ENCODE measurements at places on chromosomes 2 and 18.

GRCh38 chr2:105144941-105145300 lies 96.6 kb upstream of the GPR45 start:
- no peak for DNase-seq

GRCh38 chr2:132439703-132440398 lies 23.2 kb downstream of the GPR39 start:
- no peak for DNase-seq

DNA sequence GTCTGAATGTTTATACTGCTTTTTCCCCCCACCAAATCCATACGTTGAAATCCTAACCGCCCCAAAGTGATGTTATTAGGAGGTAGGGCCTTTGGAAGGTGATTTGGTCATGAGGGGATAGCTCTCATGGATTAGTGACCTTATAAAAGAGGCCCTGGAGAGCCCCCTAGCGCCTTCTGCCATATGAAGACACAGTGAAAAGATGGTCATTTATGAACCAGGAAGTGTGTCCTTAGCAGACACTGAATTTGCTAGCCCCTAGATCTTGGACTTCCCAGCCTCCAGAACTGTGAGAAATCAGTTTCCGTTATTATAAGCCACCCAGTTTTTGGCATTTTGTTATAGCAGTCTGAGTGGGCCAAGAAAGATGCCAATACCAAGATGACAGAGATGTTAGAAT lies 7.2 kb upstream of the TSN start:
- DNase-seq, result no peak

DNA sequence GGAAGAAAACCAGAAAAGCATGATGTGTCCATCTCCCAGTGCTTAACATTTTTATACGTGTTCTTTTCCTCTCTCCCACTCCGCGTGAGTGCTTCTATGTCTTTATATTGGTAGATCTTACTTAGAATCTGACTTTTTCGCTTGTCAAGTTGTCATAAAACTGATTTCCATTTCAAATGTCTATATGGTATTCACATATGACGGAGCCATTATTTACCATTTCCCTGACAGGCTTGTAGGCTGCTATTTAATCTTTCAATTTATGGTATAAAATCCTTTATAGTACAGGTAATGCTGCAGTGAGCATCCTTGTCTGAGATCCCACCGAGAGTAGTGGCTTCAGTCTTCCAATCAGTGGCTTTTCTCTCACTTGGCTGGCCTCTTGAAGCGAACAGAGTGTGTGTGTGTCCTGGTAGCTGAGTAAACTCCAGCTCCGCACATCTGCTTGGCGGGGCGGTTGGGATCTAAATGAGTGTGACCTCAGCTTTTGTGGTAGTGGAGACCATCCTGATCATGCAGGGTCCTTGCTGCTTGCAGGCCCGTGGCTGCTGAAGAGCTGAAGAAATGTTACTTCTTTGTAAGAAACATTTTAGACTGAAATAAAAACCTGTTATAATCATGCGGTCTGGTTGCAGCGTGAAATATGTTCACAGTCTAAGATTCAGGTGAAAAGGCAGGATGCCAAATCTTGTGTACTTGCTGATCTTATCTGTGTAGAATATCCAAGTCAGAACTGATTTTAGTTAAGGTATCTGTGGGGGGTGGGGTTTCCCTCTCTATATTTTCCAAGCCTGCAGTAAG lies 40.2 kb downstream of the INPP4A start:
- DNase-seq, result no peak

GRCh38 chr18:46282177-46282570 lies 178.0 kb downstream of the HAUS1 start:
- no peak for DNase-seq

GRCh38 chr2:172664766-172665165 lies 70.9 kb upstream of the RAPGEF4 start:
- DNase-seq, result no peak

GRCh38 chr2:173353556-173353955 lies 1.1 kb upstream of the CDCA7 start:
- no peak for DNase-seq

DNA sequence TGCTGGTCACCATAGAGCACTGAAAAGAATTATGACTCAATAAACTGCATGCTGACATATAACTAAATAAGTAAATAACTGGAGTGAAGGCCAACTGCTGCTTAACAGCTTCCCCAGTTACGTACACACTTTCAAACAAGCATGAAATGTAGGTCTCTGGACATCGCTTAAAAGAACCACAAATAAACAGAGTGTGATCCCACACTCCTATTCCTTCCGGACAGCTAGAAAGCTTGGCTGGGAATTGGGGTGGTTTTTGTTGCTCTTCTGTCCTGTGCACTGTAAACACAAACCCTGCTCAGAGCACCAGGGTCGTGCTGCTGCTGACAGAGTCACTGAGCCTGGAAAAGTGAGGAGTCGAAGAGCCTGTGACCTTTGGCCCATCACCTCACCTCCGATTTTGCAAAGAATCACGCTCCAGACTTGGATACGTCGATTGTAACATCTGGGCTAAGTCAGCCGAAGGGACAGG lies 162.7 kb upstream of the NT5C1B start:
- no peak for DNase-seq

GRCh38 chr2:192286093-192286701 lies 91.5 kb upstream of the TMEFF2 start:
- DNase-seq, result peak; percentile 31

- DNase-seq, result no peak
Measured at GRCh38 chr2:239507576-239508258, 106.9 kb upstream of the HDAC4 start.

DNA sequence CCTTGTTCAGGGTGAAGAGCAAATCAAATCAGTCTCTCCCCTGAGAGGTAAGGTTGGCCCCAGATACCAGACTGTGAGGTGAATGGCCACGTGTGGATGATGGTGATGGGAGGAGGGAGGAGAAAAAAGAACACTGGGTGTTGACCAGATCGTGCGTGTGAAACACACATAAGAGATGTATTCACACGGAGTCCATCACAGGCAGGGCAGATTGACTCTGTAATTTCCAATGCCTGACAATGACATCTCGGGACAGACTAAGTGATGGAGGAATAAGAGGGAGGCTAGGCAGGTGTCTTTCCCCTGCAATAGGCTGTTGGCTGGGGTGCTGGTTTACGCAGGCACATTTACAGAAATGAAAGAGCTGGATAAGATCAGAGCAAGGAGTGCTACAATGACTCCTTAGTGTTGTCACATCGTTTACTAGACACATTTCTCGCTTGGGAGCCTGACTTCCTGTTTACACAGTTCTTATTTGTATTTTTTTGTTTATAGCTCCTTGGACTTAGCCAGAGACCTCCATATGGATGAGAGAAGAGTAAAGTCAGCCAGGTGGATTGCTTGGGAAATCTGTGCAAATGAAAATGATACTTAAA lies 43.1 kb downstream of the CPO start:
- DNase-seq, result no peak

DNA sequence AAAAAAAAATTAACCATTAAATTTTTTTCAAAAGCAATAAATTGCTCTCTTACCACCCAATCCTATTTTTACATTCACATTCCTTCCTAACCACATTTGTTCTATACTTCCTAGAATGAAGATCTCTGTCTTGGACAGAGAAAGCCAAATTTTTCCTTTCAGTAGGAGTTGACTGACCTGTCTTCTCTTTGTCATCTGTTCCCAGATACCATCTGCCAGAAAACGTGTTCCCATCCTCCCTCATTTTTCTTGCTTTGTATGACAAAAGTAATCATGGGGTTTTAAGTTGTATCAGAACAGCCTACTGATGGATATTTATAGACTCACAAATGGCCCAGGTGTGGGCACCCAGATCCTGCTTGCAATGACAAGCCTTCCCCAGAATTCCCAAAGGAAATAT lies 182.1 kb downstream of the CYP26B1 start:
- DNase-seq, result no peak

- no peak for DNase-seq
Measured at GRCh38 chr2:217288472-217289063, 428.7 kb upstream of the TNP1 start.
